ENCODE measurements at places on chromosomes 16 and 17.

GRCh38 chr16:12199524-12199923 is 223.0 kb downstream of the SNX29 start:
- no peak overlapping the region for H3K27ac ChIP-seq
- H3K27me3 ChIP-seq = no peaks in the 10 kb centered on the region
- no peak for DNase-seq
- no peaks in the 10 kb centered on the region for H3K4me1 ChIP-seq
- H3K36me3 ChIP-seq = no peaks in the 10 kb centered on the region

GRCh38 chr17:33438139-33438538 is 145.0 kb upstream of the ASIC2 start:
- no peaks in the 10 kb centered on the region for H3K27me3 ChIP-seq
- no peak for DNase-seq
- no peak overlapping the region for H3K27ac ChIP-seq
- H3K4me1 ChIP-seq = peaks cover 8% of the 10 kb centered on the region
- H3K4me3 ChIP-seq = no peak overlapping the region
- no peaks in the 10 kb centered on the region for H3K36me3 ChIP-seq

DNA sequence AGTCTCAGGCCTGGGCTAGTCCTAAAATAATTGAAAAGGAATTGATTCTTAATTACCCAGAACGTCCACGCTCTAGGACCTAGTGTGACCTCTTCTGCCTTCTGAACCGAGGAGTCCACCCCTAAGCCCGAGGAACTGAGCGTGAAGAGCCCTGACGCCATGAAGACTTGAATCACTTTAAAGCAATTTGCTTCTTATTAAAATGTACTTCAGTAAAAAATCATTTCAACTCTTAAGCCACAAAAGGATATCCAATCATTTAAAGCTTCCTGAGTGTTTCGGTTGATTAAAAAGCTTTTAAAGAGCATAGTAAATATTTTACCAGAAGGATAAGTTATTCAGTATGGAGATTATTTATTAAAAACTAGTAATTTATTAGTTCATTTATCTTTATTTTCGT is 11.6 kb downstream of the HSBP1 start:
- H3K27me3 ChIP-seq = peaks cover 13% of the 10 kb centered on the region
- H3K4me3 ChIP-seq = no peak overlapping the region
- no peak overlapping the region for H3K27ac ChIP-seq
- DNase-seq = no peak
- peaks cover 6% of the 10 kb centered on the region for H3K4me1 ChIP-seq

DNA sequence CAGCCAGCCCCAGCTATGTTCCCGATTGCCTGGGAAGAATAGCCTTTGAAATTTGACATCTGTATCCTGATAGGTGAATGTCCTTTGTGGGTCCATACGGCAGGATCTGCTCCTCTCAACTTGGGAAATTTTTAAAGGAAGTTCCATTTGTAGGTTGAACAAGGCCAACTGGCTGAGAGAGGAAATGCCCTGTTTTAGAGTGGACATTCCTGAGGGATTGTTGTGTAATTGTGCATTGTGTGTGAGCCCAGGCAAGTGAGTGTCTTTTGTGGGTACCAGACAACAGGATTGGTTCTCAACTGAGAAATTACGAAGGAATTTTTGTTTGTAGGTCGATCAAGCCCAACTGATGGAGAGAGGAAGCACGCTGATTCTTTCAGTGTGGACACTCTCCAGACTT is 2.6 kb upstream of the CPHXL2 start:
- no peaks in the 10 kb centered on the region for H3K27me3 ChIP-seq
- peak; percentile 6 for DNase-seq
- no peak overlapping the region for H3K27ac ChIP-seq
- H3K4me3 ChIP-seq = no peak overlapping the region
- no peaks in the 10 kb centered on the region for H3K4me1 ChIP-seq

DNA sequence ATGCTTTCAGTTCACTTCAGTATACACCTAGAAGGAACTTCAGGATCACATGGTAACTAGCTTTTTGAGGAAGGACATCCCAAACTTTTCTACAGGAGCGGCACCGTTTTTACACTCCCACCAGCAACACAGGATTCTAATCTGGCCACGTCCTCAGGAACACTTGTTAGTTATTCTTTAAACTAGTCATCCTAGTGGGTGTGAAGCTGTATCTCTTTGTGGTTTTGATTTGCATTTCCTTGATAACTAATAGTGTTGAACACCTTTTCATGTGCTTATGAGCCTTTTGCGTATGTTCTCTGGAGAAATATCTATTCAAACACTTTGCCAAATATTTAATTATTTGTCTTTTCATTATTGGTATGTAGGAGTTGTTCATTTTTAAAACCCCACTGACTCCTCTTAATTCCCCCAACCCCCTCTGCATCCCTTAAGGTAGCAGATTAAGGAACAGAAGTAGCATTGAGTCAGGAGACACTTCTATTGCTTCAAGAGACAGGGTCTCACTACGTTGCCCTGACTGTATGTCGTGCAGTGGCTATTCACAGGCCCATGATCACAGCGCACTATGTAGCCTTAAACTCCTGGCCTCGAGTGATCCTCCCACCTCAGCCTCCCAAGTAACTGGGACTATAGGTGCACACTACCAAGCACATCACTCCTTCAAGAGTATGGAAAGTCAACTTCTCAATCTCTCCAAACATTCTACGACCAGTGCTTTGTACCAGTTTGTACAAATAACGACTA is 25.4 kb downstream of the YWHAE start:
- DNase-seq = no peak
- H3K36me3 ChIP-seq = peaks cover 11% of the 10 kb centered on the region
- H3K4me3 ChIP-seq = no peak overlapping the region
- H3K27ac ChIP-seq = no peak overlapping the region
